ENCODE measurements at places on chromosomes 5 and 9. TPM values are rescaled to one million over a fixed set of nuclear protein-coding genes. Genes with fewer than 3 reads are reported as not detected.

The GPR151 gene
- total RNA-seq = not detected

The LCP2 gene
- not detected for total RNA-seq

The AJM1 gene
- 1.1 TPM for total RNA-seq

The CARTPT gene
- not detected for total RNA-seq

The SPOCK1 gene
- total RNA-seq = not detected

The RANBP3L gene
- total RNA-seq = 0.09 TPM

The STPG3 gene
- not detected for total RNA-seq

The CAVIN4 gene
- total RNA-seq = 1.00 TPM

The CBY3 gene
- total RNA-seq = not detected

The SLC6A19 gene
- 0.02 TPM for total RNA-seq

The ACTBL2 gene
- not detected for total RNA-seq

The KCNIP1 gene
- not detected for total RNA-seq

The TXNDC8 gene
- total RNA-seq = not detected

The SPINK6 gene
- not detected for total RNA-seq

The NDFIP1 gene
- 15.7 TPM for total RNA-seq

The FAM81B gene
- total RNA-seq = not detected

The RNF38 gene
- 16.2 TPM for total RNA-seq

The IFNA21 gene
- not detected for total RNA-seq

The EPB41L4A gene
- 0.07 TPM for total RNA-seq

The ADCY2 gene
- total RNA-seq = not detected

The PCDHGB4 gene
- 3.3 TPM for total RNA-seq

The KCTD16 gene
- total RNA-seq = 0.02 TPM

The SLC25A46 gene
- 45.2 TPM for total RNA-seq

The PCDHGB3 gene
- total RNA-seq = 0.40 TPM

The TOR4A gene
- total RNA-seq = 7.0 TPM

The ANXA1 gene
- 0.20 TPM for total RNA-seq

The PCDHB3 gene
- total RNA-seq = 0.27 TPM

The KCNN2 gene
- total RNA-seq = not detected

The BARHL1 gene
- not detected for total RNA-seq
